ENCODE measurements at places on chromosomes 4 and X.

- DNase-seq, result no peak
Observed at GRCh38 chr4:94653095-94653649, 104.6 kb upstream of the BMPR1B start.

GRCh38 chrX:149937871-149938426 is 342 bp downstream of the EOLA2 start:
- no peak for DNase-seq

DNA sequence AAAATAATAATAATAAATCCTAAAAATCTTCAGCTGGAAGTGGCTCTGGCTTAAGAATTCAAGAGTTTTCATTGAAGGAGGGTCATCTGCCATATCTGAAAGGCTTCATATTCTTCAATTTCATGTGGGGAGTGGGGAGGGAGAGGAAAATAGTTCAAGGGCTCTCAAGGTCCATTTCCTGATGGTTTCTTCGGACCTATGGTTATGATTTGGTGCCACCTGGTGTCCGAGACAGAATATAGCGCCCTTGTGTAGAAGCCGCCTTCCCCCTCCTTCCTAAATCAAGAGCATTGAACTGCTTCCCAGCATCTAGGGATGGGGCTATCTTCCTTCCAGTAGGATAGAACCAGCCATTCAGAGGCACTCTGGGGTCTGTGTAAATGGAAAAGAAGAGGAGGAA is 34.3 kb downstream of the NLGN3 start:
- peak; percentile 72 for DNase-seq

DNA sequence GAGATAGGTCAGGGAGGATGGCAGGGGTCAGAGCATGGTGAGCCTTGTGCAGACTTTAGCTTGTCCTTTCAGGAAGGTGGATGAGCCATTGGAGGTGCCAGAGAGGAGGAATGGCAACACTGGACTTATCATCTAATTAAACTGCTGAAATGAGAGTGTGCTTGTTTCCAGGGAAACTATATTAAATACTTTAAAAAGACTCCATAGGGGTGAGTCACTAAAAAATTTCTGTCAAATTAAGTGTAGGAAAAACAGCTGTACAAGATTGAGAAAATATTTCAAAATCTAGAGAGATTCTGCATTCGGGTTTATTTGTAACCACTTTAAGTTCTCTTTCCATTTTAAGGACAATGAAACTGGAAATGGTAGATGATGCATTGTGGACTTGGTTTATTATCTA is 11.4 kb downstream of the FRAS1 start:
- no peak for DNase-seq

GRCh38 chr4:54882616-54883015 is 224.9 kb downstream of the KIT start:
- no peak for DNase-seq

- no peak for DNase-seq
Observed at GRCh38 chr4:22372986-22373385, 142.9 kb downstream of the ADGRA3 start.

- peak; percentile 46 for DNase-seq
Observed at GRCh38 chr4:73589261-73589847, 30.9 kb downstream of the RASSF6 start.

DNA sequence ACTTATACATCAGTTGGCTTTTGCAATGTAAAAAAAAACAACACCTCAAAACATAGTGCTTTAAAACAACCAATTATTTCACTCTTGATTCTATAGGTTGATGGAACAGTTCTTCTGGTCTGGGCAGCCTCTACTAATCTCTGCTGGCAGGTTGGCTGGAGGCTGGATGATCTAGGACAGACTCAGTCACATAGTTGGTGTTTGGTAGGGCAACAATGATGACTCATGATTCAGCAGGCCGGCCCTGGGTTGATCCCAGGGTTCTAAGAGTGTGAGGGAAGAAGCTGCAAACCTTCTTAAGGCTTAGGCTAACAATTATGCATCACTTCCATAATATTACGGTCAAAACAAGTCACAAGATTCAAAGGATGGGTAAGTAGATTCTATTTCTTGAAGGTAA is 558.2 kb downstream of the ZNF674 start:
- peak; percentile 63 for DNase-seq

GRCh38 chrX:140766024-140766611 is 56.6 kb downstream of the LINC00632 start:
- peak; percentile 71 for DNase-seq

DNA sequence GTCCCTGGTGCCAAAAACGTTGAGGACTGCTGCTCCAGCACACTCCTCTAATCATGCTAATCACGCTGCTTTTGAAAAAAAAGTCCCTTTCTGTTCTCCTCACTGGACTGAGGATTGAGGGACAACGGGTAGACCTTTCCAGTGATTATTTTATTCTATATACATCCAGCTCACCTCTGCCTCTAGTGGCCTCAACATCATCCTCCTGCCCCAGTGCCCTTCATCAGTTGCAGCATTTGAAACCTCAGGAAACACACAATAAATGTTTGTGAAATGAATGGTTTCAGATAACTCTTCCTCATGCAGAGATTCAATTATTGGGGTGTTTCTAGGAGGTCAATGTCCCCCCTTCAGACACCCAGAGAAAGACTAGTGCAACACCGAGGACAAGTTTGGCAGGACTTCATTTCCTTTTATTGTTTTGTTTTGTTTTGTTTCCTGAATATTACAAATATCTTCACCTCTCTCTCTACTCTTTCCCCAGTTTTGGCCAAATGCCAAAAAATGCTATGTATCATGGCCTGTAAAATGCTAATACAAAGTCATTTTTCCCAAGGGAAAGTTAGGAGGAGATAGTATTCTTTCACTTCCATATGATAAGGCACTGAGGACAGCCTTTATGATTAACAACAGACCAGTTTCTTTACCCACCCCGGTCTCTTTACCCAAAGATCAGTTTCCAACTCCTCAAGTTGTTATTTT is 460.1 kb upstream of the SLIT2 start:
- peak; percentile 17 for DNase-seq

GRCh38 chr4:121698236-121698671 is 1.5 kb upstream of the ANXA5 start:
- DNase-seq, result no peak

DNA sequence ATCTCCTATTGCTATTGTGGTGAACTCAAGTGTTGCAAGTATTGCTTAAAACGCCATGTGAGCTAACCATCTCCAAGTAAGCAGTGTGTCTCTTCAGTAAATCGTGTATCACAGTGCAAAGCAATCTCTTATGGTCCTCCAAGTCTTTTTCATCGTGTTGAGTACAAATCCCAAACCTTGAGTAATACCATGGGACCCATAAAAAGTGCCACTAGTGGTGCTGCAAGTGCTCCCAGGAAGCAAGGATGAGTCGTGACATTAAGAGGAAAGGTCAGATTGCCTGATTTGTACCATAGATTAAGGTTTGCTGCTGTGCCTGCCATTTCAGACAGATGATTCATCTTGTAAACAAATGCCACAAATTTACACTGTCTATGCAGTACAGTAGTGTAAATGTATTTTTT is 66.9 kb upstream of the BMPR1B start:
- peak; percentile 58 for DNase-seq

- no peak for DNase-seq
Observed at GRCh38 chr4:142923619-142924018, 77.5 kb upstream of the INPP4B start.

- DNase-seq, result no peak
Observed at GRCh38 chr4:130092187-130093015, 996.4 kb downstream of the C4orf33 start.

GRCh38 chrX:20740443-20740842 is 473.7 kb upstream of the RPS6KA3 start:
- DNase-seq, result no peak

- DNase-seq, result no peak
Observed at GRCh38 chr4:87838205-87838604, 5.4 kb downstream of the MEPE start.

GRCh38 chrX:115679460-115679859 is 118.5 kb downstream of the PLS3 start:
- peak; percentile 56 for DNase-seq

- no peak for DNase-seq
Observed at GRCh38 chr4:114479595-114479994, 119.0 kb upstream of the UGT8 start.

DNA sequence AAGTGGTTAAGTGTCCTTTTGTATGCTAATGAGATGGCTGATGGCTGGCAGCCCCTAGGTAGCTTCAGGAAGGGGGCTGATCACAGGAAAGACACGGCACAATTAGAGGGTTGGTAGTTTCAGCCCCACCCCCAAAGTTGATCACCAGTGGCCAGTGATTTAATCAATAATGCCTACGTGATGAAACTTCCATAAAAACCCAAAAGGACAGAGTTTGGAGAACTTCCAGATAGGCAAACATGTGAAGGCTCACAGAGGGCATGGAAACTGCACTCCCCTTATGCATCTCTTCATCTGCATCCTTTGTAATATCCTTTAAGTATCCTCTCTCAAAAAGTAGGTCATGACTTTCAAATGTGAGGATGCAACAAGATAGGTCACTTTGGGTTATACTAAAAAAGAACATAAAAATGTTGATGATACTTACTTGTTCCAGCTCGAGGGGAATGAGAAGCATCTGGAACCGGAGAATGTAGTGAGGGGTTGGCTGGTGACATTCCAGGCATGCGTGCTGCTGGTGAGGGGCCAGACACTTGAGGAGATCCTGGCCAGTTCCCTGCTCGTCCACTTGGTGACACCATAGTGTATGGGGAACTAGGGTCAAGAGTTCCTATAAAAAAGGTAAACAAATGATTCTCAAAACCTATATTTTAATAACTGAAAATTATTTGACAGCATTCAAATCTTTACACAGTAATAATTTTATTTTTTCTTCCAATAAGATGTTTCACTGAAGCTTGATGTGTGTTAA is 16.7 kb upstream of the CXorf38 start:
- no peak for DNase-seq

GRCh38 chr4:137853424-137853823 is 321.1 kb upstream of the PCDH18 start:
- no peak for DNase-seq

DNA sequence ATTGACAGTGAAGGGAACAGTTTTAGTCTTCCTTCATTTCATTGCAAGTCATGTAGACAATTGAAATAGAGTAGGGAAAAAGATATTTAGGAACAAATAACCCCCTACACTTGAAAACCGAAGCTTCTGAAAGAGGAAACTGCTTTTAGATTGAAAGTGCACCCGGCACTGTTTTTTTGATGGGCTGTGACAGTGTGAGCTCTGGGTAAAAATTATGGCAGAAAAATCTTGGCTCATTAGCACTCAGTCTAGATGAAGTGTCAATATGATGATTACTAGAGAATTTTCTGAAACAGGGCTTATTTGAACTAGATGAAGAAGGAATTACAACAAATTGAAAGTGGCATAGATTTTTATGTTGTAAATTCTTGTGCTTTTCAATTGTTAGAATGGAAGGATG is 1132.4 kb downstream of the RAPGEF2 start:
- no peak for DNase-seq

DNA sequence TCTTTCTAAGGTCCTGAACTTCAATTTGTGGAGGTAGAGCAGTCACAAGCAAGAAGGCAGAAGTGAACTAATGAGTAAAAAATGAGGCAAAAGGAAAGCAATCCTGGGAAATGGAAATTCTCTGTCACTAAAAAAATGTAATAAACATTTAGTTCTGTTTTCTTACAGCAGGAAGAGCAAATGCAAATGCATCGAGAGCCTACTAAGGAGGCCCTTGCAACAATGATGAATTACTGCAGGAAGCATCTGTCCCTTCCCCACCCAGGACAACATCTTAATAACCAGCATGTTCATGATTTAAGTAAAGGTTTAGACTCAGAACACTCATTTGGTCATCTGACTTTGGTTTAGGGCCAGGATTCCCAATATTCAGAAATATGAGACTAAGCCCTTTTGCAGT is 341.4 kb upstream of the NOCT start:
- no peak for DNase-seq

GRCh38 chr4:7741946-7742806 is 197.5 kb downstream of the AFAP1 start:
- no peak for DNase-seq

DNA sequence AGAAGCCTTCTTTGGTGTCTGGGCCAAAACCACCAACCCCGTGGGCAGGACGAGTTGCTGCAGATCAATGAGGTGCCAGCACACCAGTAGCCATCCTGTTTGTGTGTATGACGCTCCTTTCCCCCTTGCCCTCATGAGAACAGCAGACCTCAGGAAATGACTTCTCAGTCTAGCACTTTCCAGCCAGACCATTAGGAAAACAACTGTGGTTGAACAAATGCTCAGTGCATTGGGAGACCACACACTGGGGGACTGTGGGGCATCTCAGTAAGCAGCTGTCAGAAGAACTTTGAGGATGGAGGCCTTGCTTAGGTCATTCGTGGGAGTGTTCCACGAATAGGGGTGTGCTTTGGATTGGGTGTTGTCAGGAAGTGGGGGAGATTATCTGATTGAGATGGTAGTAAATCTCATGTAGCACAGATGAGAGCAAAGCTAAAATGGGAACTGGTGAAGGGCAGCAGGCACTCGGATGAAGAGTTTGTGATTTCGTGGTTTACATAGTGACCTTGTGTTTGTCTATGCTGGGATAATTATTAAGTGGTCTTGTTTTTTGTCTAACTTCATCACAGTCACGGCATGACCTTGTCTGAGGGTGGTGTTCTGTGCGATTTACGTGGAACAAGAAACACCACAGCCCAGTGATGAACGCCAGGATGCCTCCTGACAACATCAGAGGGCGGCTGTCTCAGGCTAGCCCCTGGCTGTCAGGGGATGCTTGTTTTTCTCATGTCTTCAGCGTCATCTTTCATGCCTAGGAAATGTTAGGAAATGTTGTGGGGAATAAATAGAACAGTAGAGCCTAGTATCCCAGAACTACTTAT is 70.1 kb downstream of the USP46 start:
- DNase-seq, result peak; percentile 70

DNA sequence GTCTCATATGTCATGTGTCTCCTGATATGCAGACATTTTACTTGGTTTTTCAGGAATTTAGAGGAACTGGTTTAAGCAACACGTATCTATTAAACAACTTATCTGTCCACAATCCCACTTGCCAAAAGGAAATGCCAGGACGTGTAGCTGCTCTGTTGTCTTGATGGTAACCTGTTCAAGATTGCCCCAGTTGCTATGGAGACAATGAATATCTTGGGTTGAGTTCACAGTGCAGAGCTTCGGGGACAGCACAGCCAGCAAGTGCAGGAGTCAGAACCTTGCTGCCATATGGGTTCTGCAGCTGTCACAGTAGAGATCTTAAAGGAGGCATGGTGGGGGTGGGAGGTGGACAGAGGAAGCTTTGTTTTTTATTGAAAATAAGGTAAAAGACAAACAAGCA is 28.7 kb upstream of the FAM9B start:
- DNase-seq, result no peak

DNA sequence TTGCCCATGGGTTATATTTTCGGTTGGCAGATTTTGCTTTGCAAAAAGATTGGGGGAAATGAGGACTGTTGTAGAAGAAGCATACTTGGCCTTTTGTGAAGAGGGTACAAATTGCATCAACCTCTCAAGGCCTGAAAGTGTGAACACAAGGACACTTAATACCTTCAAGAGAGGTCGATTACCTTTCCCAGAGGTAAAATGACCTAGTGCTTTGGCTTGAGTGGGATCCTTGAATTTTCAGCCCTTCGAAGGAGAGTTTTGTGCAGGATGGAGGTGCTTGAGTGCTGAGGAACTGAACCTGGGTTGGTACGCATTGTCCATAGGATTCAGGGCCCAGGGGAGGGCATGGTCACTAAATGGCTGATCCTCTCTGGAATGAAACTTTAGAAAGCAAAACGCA is 27.6 kb upstream of the NKAP start:
- no peak for DNase-seq

- peak; percentile 21 for DNase-seq
Observed at GRCh38 chrX:141924293-141924692, 20.6 kb downstream of the MAGEC1 start.

Measured in M059J (cell line).